ENCODE measurements at places on chromosomes 4 and X.

- DNase-seq, result peak; percentile 69
These were observed 1.2 kb upstream of the CDK16 start for GRCh38 chrX:47217121-47217851.

- no peak for DNase-seq
These were observed 173.1 kb downstream of the STK32B start for GRCh38 chr4:5224340-5224739.

GRCh38 chr4:2671267-2671895 lies 84.8 kb downstream of the TNIP2 start:
- DNase-seq, result no peak

DNA sequence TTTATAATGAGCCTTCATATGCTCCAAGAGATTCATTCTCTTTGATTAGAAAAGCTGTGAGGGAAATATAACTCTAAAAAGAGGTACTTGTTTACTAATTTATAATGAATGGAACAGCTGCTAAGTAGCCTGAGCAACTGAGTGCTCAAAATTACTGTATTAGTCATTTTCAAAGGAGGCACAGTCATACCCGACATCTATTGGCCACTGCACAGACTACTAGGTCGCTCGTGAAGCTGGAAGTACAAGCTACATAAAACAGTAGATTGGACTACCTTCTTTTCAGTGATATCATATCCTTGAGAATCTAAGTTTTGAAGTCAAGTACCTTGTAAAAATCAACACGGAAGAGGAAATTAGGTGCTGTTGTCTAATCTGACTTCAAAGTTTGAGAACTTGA lies 52.0 kb upstream of the GLRB start:
- no peak for DNase-seq

- DNase-seq, result no peak
These were observed 47.1 kb upstream of the SORBS2 start for GRCh38 chr4:185859111-185859510.

GRCh38 chr4:36029951-36030350 lies 214.4 kb downstream of the ARAP2 start:
- DNase-seq, result no peak

DNA sequence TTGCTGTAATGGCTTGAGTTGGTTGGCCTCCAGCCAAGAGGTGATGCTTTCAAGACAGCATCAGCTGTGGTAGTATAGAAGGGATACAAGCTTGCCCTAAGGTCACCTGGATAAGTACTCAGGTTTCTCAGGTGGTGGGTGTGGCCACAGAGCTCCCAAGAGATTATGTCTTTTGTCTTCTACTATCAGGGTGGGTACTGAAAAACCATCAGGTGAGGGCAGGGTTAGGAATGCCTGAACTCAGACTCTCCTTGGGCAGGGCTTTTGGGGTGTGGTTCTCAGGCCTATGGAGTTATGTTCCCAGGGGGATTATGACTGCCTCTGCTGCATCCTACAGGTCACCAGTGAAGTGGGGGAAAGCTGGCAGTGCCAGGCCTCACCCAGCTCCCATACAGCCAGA lies 654.6 kb upstream of the GALNT7 start:
- no peak for DNase-seq

DNA sequence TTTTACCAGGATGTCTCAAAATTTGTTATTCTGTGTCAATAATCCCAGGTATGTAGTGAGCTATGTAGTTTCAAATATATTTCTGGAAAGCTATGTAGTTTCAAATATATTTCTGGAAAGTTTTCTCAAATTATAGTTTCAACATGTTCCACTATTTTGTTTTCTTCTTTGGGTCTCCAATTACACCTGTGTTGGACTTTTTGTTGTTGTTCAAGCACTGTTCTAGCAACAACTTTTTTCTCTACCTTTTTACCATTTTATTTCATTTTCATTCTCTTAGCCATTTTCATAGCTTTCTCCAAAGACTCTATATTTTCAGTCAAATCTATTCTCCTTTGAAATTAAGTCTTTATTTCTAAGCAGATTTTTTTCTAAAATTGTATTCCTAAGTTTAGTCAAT lies 88.4 kb downstream of the LCORL start:
- no peak for DNase-seq

DNA sequence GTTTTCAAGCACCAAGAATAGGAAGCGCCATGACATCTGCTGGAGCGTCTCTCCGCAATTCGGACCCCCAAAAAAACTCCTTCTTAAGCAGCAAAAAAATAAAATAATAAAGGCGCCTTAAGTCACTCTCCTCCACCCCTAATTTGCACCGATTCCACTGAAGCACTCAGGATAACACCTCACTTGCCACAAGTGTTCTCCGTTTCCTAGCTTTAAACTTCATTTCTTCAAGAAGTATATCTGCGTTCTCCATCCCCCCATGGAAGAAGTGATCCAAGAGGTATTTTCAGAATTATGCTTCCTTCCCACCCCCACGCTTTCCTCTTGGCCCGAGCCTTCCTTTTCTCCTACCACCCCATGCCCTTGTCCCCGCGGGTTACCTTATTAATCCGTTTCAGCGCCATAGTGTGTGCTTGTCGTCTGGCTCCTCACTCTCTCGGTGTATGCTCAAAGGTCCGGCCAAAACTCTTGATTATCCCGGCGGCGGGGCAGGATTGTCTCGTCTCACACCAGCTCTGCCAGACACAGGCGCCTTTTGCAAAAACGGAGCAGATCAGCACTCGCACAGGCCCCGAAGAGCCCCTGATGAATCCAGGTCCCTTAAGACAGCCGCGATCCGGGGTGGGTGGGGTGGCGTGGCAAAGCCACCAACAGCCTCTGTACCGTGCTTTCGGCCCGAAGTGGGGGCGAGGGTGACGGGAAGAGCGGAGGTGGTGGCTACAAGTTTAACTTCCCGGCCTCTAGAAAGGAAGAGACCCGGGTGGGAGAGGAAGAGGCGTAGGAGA lies 1.1 kb downstream of the UBE2D3 start:
- DNase-seq, result no peak

DNA sequence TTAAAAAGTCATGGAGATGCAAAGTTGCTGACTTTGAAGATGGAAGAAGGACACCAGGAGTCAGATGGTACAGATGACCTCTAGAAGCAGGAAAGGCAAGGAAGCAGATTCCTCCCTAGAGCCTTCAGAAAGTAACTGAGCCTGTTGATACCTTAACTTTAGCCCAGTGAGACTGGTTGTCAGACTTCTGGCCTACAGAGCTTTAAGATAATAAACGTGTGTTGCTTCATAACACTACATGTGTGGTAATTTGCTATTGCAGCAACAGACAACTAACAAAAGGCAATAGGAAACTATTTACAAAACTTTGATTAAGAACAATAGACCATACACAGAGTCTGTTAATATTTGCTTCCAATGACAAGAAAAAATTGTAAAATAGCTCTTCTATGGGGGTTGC lies 102.0 kb upstream of the USP38 start:
- no peak for DNase-seq

DNA sequence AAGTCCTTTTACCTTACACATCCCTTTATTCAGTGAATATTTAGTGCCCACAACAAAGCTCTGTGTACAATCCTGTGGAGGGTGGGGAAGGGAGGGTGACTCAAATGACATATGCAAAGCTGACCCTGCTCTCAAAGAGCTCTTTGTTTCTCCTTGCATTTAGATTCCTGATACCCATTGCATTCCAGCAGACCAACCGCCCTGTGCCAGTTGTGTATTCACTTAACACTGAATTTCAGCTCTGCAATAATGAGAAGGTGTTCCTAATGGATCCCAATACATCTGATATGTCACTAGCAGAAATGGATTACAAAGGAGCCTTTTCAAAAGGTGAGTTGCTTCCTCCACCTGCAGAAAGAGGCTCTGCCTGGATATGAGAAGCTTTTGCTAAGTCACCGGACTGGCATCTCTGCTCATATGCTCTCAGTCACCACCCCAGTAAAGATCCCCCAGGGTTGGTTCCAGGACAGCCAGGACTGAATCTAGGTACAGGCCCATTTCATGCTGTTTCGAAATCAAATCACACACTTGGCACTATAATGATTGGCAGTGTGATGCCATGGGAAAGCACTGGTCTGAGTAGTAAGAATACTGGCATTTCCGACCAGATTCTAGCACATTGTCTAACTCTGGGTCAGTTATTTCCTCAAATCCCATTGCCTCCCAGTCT lies 17.1 kb upstream of the ANXA3 start:
- DNase-seq, result no peak

- no peak for DNase-seq
These were observed 80.3 kb downstream of the LNX1 start for GRCh38 chr4:53511014-53511413.

- peak; percentile 18 for DNase-seq
These were observed 2.6 kb upstream of the HPGDS start for GRCh38 chr4:94345266-94345665.

- peak; percentile 56 for DNase-seq
These were observed 43.9 kb upstream of the MTMR1 start for GRCh38 chrX:150649096-150649870.

GRCh38 chr4:82519072-82519471 lies 42.7 kb downstream of the TMEM150C start:
- DNase-seq, result no peak

GRCh38 chr4:24108567-24108966 lies 218.7 kb upstream of the PPARGC1A start:
- DNase-seq, result no peak
